ENCODE measurements at places on chromosomes 5 and 9.
A peak's percentile ranks its signal among the peaks of the same experiment; 100 is the strongest.

DNA sequence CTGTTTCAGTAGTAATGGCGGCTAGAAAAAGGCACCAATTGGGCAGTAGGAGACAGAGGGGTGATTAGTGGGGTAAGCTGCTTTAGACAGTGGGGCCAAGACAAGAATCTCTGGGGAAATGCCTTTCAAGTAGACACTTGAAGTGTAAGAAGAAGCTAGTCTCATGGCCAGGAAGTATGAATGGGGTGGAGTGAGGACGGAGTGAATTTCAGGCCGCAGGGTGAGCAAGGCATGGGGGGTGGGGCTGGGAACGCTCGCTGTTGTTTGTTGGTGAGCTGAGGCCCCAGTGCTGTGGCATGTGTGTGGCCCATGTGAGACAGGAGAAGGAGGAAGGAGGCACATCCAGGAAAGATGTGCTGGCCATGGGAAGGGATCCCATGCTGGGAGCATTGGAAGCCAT, 149.2 kb upstream of the NFIL3 start:
- no peak for DNase-seq

GRCh38 chr9:137945581-137945980, 68.0 kb downstream of the CACNA1B start:
- DNase-seq = no peak

DNA sequence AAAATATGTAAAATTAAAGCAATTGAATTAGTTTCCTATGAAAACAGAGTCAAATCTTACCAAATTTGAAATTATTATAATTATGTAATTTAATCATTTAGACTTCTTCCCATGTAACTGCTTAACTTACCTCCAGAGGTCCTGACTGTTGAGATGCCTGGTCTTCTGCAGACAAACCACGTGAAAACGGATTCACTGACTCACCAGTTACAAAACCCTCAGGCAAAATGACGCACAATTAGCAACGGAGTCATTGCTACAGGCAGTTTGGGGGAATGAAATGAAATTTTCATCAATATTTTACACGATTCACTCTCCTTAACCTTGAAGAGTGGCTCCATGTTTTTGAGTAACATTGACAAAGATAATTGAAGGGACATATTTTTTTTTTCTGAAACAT, 460.8 kb downstream of the MTRR start:
- no peak for DNase-seq

DNA sequence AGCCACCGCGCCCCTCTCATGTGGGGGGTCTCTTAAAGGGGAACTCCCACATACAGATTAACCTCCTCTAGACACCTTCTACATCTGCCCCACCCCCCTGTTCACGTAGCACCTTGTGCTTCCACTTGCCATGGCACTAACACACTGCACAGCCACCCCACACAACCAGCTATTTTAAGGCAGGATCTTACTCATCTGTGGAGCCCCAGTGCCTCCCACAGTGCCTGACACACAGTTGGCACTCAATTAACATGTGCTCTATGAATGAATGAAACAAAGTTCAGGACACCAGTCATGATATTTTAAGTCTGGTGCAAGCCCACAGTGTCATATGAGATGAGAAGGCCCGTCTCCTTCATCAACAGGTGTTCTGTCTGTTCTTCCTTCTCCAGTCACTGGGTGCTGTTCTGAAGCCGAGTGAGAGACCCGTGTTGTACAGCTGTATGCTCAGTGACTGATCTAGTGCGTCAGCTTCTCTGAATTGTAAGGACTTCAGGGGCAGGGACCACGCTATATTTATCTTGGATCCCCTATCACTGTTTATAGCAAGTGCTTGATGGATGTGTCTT, 149.1 kb downstream of the TLE1 start:
- DNase-seq = no peak

DNA sequence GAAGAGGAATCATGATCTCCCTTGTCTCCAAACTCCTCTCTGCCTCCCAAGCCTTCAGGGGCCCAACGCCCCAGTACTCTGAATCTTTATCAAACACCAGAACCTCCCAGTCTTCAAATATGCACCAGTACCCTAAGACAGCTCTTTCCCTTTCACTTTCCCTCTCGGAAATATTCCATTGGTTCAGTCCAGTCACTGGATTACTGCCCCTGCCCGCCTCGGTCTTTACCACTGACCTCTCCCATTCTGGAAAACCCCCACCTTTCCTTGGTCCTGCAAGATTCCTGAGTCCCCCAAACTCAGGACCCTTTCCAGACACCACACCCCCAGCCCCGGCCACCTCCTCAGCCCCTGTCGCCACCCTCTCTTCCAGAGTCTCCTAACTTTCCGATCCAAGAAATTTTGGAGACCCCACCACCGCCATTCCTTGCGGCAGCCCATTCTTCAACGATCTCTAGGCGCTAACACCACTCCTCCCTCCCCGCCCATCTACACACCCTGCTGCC, 674 bp downstream of the C5orf15 start:
- no peak for DNase-seq

GRCh38 chr5:177987326-177987725, 8.7 kb downstream of the PROP1 start:
- DNase-seq = no peak

DNA sequence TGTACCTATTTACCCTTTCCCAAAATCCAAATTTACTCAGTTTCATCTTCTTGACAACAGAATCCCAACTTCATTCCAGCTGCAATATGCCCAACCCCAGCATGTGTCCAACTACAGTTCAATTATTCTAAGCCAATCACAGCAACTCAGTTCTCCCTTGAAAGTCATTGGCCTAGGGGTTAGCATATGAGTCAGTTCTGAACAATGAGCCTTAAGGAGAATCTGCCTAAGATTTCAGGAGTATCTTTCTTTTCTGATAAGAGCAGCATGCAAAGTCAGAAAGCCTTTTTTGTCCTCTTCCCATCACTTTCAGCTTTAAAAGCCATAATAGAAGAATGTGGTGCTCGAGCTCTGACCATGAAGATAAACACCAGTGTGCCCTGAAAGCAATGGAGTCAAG, 44.4 kb upstream of the RASGRF2 start:
- DNase-seq = no peak

- no peak for DNase-seq
Measured at GRCh38 chr9:69442486-69442885, 117.5 kb downstream of the ENTREP1 start.

- peak; percentile 15 for DNase-seq
Measured at GRCh38 chr5:77882670-77883257, 106.6 kb upstream of the TBCA start.

GRCh38 chr5:72608297-72608696, 101.1 kb upstream of the ZNF366 start:
- DNase-seq = no peak

DNA sequence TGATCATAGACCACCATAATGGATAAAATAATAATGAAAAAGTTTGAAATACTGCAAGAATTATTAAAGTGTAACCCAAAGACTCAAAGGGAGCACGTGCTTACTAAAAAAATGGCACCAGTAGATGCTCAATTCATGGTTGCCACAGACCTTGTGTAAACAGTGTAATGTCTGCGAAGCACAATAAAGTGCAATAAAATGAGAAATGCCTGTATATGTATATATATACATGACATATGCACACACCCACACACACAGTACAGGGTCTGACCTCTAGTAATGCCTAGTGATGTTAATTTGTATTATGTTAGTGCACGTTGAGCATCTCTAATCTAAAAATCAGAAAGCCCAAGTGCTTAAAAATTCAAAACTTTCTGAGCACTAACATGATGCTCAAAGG, 52.3 kb downstream of the FBXO38 start:
- DNase-seq = no peak

- DNase-seq = no peak
Measured at GRCh38 chr9:110303133-110303532, 34.5 kb downstream of the TXNDC8 start.

DNA sequence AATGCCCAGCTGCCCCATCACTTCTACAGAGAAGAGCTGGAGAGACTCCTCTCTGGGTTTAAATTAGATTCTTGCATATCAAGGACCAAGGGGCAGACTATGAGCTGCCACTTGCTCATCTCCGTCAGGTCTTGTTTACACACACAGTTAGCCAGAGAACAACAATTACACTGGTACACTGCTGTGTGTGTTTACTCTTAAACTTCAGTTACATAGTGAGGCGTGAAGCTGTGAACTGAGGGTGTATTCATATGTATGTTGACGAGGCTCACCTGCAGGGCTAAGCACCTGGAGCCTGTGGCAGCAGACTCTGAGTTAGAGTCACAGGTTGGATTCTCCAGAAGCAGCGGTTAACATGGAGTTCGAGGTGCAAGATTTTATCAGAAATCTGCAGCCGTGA, 155.4 kb upstream of the ANKH start:
- no peak for DNase-seq

- no peak for DNase-seq
Measured at GRCh38 chr5:14428302-14429081, 153.1 kb upstream of the OTULINL start.

GRCh38 chr9:130347931-130348330, 82.4 kb downstream of the HMCN2 start:
- no peak for DNase-seq

- DNase-seq = no peak
Measured at GRCh38 chr9:114430457-114430856, 42.7 kb upstream of the AKNA start.

- no peak for DNase-seq
Measured at GRCh38 chr9:37007295-37007694, 26.8 kb downstream of the PAX5 start.

DNA sequence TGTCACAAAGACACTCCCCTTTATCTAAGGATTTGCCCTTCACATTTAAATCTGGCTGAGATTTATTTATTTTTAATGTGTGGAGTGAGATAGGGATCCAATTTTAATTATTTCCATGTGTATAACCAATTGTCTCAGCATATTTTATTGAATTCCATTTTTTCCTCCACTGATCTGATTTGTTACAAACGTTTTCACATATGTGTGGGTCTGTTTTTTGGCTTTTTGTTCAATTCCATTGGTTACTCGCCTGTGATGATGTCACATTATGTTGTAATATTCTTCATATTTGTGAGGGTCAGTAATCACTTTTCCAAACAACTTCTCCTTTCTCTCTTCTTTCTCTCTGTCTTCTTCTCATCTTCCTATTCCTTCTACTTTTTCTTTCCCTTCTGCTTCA, 278.3 kb upstream of the RFX3 start:
- DNase-seq = no peak

DNA sequence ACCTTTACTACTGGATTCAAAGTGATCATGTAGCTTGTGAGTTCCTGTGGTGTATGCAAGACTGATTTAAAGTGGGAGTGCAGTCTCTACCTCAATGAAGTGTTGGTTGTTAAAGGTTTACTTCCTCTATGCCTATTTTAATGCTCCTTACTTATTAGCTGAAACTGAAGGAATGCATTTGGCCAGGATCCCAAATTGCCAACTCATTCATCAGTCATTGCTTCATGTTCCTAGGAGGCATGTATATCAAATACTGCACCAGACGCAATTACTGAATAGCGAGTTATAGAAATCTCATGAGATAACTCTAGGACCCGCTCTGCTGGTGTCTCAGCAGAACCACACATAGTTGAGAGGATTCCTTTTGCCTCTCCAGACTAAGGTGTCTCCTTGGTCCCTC, 143.0 kb upstream of the RPS23 start:
- DNase-seq = no peak

DNA sequence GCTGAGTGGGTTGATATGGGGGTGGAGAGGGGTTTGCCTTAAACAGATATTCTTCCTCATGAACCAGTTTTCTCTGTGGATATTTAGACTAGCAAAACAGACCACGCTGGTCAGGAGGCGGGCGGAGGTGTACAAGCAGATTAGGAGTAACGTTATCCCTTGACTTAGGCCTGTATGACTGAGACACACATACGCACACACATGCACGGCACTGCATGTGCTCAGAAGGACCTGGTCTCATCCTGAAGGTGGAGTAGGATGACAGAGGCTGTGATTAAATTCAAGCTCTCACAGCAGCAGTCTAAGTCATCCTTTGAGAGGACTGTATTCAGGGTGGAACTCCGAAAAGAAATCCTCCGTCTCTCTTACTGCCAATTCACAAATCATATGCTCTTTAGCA, 209.7 kb downstream of the DIRAS2 start:
- DNase-seq = no peak

- DNase-seq = no peak
Measured at GRCh38 chr9:89319015-89319905, 960 bp downstream of the SECISBP2 start.

DNA sequence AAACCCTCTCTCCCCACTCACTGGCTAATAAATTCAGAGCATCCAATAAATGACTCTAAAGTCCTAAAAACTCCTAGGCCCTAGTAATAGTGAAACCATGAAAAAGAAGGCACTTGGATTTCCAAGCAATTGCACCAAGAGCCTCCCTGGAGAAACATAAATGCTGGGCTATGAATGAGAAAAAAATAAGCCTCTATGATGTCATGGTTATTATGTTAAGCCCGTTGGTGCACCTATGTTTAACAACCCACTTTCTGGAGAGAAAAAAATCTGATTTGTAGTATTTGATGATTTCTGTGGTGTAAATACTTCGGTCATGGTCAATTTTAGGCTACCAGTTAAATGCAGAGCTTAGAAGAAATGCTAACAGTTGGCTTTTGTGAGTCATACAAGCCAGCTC, 8.4 kb downstream of the CFAP90 start:
- DNase-seq = no peak

GRCh38 chr5:76622076-76622475, 1.1 kb downstream of the F2RL2 start:
- no peak for DNase-seq

DNA sequence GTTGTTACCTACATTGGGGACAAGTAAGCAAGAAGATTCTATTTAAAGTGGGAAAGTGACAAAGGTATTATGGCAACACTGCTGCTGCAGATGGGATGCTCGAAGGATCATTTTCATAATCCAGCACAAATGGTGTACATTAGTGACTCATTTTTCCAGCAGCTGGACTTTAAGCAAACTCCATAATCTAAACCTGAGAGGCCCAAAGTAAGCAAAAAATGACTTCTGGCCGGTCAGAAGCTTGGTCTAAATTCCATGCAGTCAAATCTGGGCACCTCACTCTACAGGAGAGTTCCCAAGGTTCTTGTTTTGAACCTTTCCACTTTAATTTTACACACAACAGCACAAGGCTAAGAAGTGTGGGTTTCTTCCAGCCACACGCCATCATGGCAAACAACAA, 43.6 kb upstream of the TRAF1 start:
- no peak for DNase-seq

DNA sequence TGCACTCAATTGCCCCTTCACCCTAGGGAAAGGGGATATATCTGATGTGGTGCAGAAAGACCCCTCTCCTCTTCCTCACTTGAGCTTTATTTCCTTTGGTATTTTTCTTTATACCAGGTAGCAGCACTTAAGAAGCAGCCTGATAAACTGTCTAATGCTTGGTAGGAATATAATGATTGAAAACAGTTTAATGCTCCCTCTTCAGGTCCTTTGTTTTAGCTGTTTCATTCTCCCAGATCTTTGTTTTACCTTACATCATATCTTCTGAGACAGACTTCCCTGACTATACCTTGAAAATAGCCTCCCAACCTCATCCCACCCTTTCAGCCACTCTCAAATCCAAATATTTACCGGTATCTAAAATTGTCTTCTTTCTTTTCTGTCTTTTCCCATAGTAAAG, 87.9 kb downstream of the NUDT12 start:
- DNase-seq = no peak

GRCh38 chr9:116953271-116953670, 266.2 kb downstream of the TRIM32 start:
- no peak for DNase-seq
